KG1 (cell line): ENCODE measurements at places on chromosomes 13 and 19.
A peak's percentile ranks its signal among the peaks of the same experiment; 100 is the strongest.

DNA sequence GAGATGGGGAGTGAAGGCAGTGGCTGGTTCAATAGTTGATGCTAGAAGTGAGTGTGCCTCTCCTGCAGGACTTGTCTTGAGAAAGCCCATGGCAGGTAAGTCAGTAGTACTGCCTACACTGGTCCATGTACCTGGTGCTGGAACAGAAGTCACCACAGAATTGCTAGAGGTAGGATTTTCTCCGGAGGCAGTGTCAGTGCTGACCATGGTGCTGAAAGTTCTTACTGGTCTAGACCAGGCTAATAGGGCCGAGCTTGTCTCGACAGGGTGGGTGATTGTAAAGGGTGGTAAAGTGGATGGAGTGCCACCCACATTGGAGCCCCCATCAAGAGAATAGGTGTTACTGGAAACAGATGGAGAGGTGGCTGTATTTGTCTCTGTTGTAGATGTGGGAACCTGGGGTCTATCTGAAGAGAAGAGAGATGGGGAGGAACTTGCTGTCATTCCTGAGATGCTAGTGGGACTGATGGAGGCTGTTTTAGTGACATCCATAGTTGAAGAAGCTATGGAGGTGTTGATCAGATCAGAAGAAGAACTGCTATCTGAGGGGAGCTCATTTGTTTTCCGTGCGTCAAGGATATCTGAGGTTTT, 36.6 kb downstream of the MUC16 start:
- peak; percentile 10 for DNase-seq

DNA sequence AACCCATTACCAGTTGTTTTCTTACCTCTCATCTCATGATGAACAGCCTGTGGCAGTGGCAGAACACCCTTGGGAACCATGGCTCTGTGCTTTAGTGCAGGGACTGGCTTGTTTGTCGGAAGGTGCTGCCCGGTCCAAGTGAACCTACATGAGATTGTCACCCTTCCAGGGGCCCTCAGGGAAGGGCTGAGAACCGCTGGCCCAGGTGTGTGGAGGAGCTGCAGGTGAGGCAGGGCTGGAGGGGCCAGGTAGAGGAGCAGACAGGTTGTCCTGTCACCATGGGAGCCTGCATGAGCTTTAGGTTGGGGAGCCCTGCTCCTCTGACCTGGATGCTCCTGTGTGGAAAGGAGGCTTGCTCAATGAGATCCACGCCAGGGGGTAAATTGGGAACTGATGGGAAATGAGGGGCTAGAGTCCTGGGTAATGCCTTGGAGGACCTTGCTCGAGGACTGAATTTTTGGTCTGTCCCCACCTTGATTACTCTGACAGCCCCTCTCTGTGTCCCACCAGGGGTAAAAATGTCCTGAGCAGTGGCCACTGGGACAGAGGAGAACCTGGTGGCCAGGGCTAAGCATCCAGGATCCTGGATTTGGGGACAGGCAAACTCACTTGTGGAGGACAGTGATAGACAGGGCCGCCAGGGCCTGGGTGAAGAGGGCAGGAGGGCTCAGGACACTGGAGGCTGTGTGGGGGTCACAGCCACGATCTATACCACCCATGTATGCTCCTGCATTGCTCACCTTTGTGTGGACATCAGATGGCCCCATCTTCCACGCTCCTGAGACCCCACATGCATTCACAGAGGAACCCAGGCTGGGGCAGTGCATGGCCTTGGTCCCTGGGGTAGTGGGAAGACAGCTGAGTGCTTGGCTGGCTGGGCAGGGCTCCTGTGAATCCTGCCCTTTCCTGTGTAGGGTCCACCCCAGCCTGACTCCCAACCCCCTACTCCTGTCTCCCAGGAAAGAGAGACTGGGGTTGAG, 24.1 kb upstream of the CEACAM1 start:
- DNase-seq, result no peak

- DNase-seq, result no peak
These were observed 126.6 kb upstream of the UFM1 start for GRCh38 chr13:38223089-38223488.

- DNase-seq, result no peak
These were observed 27.1 kb downstream of the EDNRB start for GRCh38 chr13:77891486-77891885.

- DNase-seq, result no peak
These were observed 95.0 kb downstream of the ARHGEF7 start for GRCh38 chr13:111210091-111210490.

DNA sequence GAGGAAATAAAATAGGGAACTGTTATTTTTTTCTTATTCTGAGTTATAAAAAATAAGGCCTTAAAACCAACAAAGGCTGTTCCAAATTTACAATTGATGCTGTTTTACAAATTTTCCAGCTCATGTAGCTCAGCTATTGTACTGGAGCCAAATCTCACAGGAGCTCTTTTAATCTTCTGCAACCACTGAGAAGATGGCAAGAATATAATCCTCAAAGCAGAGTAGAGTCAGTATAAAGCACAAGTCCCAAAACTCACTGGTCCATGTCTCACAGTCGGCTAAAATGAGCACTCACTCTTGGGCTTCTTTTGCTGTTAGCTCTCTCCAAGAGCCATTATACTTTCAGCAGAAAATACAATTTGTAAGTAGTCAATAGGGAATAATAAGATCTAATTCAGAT, 1074.4 kb upstream of the PRR20A start:
- DNase-seq, result no peak

DNA sequence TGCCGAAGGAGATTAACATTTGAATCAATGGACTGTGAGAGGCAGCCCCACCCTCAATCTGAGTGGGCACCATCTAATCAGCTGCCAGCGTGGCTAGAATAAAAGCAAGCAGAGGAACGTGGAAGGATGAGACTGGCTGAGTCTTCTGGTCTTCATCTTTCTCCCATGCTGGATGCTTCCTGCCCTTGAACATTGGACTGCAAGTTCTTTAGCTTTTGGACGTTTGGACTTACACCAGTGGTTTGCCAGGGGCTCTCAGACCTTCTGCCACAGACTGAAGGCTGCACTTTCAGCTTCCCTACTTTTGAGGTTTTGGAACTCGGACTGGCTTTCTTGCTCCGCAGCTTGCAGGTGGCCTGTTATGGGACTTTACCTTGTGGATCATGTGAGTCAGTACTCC, 14.7 kb downstream of the NHLRC3 start:
- no peak for DNase-seq

GRCh38 chr19:29708554-29709439, 6.3 kb downstream of the C19orf12 start:
- no peak for DNase-seq

DNA sequence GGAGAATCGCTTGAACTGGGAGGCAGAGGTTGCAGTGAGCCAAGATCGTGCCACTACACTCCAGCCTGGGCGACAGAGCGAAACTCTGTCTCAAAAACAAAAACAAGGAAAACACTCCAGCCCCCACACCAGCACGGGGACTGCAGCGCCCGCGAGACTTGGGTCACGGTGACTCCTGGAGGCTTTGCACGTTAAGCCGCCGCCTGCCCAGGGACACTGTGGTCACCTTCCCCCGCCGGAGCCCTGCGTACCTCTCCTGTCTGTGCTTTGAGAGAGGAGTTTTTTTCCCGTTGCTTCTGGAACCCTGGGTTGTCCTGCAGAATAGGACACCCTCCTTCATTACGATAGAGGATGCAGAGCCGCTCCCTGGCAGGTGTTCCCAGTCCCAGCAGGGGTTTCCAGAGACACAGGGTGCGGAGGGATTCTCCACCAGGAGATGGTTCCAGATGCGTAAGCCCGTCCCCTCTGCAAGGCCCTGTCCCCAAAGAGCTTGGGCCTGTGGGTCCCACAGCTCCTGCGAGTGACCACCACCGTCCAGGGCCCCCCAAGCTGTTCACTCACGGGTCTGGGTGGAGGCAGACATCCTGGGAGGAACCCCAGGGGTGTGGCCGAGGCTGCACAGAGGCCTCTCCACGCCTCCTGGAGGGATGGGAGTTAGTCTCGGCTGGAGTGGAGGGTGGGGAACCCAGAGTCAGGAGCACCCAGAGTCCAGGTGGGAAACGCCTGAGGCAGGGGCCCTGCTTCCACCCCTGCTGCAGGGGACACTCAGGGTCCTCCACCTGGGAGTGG, 42.8 kb upstream of the NDUFS7 start:
- DNase-seq, result no peak

DNA sequence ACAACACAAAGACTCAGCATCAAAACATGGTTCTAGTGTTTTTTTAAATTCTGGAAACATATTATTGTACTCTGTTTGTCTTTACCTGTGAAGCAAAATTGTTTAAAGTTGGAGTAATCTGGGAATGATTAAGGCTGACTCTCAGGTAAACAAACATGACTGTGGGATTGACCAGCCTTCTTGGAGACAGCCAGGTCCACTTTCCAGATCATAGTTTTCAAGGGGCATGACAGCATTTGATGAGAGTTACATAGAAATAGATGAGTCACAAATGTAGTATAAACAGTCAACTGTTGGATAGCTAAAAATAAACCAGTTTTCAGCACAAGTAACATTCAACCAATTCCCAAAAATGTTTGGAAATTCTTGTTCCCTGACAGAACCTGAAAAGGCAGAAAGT, 1680.9 kb downstream of the OLFM4 start:
- no peak for DNase-seq

DNA sequence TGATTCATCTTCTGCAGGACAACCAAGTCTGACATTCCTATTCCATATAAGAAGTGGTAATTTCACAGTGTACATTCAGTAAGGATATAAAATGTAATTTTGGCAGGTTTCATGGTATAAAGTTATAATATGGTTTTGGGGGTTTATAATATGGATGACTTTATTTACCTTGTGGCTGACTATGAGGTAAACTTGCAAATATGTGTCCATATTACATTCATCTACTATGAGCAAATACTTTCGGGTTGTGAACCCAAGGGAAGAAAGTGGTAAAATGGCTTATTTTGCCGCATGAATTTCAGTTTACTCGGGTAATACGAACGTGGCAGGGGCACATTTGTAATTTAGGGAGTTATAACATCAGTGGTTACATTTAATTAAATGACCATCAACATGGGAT, 86.7 kb upstream of the TNFSF11 start:
- no peak for DNase-seq

DNA sequence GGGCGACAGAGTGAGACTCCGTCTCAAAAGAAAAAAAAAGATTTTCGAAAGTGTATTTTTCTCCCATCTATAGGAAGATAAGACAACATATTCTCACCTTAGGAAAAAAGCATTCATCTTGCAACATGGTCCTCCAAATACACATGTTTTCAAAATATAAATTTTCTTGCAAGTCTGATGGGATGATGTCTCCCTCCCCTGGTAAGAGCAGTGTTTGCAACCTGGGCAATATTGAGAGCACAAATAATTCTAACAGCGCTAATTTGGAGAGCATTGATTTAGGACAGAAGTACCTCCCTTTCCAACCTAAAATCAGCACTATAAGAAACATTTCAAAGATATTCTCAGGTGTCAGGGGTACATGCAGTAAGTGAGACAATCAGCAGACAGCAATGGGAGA, 61.0 kb upstream of the SHISA2 start:
- DNase-seq, result no peak

- no peak for DNase-seq
These were observed 73.8 kb downstream of the SLITRK6 start for GRCh38 chr13:85725433-85725832.

- DNase-seq, result no peak
These were observed 20.3 kb downstream of the GRTP1 start for GRCh38 chr13:113343692-113343968.

- DNase-seq, result no peak
These were observed 598.6 kb downstream of the EFNB2 start for GRCh38 chr13:105936816-105937215.

DNA sequence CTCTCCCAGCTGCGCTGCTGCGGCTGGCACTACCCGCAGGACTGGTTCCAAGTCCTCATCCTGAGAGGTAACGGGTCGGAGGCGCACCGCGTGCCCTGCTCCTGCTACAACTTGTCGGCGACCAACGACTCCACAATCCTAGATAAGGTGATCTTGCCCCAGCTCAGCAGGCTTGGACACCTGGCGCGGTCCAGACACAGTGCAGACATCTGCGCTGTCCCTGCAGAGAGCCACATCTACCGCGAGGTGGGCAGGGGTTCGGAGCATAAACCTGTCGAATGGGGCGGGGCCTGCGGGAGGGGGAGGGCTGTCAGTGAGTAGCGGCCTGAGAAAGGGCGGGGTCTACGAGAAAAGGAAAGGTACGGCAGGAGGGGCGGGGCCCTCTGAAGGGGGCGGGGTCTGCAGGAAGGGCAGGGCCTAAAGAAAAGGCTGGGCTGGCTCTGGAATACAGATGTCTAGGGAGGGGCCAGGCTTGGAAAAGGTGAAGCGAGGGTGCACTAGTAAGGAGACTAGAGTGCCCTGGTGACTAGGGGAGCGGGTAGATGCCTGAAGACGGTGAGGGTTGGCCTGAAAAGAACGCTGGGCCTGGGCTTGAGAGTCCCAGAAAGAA, 3.6 kb downstream of the CD37 start:
- DNase-seq, result no peak

- no peak for DNase-seq
These were observed 7.8 kb downstream of the ANKLE1 start for GRCh38 chr19:17289489-17289888.

GRCh38 chr13:70363991-70364390, 255.7 kb upstream of the KLHL1 start:
- DNase-seq, result no peak

DNA sequence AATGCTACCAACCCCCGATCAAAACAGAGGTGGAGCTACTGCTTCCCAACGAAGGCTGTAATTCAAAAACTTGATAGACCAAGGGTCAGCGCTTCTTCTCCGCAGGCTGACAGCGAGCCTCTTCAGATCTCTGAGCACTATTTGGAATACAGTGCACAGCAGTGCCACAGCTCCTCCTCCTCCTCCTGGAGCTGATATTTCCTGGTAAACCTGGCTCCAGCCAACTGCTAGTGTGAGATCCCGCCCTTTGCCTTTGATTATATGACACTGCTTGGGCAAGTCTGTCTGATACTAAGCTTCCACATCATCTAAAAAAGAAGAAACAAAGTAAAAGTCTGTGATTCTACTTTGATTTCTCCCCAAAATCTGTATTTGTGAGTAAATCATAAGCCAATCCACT, 710.5 kb downstream of the DACH1 start:
- DNase-seq, result no peak

DNA sequence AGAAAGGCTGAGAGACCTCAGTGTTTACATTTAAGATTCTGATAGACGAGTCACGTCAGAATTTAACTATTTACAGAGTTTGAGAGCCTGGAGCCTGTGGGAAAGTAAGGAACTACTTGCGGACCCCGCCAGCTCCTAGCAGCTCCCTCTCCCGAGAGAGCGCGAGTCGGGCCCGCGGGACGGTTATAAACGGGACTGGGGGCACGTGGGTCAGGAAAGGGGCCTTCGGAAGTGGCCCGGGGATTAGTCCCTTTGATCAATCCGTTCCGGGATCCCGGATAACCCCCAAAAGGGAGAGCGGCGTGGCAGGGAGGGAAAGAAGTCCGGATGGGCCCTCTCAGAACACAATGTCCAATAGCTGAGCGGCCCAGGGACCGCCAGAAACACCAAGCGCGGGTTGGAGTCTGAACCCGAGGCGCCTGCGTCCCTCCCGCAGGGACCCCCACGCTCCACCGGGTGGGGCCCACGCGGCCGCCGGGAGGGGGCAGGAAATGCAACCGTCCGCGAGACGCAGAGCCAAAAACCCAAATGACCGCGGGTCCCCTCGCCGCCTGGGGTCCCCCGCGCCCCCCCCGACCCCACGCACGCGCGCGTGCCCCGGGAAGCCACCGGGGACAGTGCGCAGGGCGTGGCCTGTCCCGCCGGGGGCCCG, 3.6 kb downstream of the ZIC5 start:
- no peak for DNase-seq

GRCh38 chr19:13637664-13638063, 126.7 kb upstream of the MRI1 start:
- no peak for DNase-seq

- no peak for DNase-seq
These were observed 53.6 kb upstream of the ARHGEF7 start for GRCh38 chr13:111061358-111062045.
